ENCODE measurements at places on chromosomes 2 and 18.

DNA sequence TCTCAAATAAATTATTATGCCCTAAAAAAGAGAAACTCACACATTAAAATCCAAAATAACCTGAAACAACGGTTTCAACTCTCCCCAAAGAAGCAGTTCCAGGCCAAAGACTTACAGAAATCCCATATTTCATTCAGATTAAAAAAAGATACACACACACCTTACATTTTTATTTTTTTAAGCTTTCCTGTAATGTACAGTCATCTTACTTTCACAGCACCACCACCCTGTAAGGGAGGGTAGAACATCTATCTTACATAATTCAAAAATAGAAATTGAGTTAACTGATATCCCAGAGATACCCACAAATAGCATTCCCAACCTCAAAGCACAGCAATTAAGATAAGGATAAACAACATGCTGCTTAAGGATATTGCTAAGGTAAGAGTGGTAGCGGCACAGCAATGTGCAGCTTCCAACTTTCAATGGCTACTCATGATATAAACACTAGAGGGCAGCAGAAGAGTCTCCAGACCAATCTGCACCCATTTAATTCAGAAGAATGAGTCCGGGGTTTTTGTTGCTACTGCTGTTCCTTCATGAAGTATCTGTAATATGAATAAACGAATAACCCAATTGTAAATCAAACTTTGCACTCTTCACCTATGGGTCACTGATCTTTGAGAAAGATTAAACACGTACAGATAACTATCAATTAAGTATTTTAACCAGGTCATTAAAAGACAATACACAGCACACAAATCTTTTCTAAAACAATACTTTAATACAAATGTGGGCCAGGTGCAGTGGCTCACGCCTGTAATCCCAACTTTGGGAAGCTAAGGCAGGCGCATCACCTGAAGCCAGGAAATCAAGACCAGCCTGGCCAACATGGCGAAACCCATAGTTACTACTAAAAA, 11.3 kb downstream of the GFPT1 start:
- peak; percentile 38 for DNase-seq

DNA sequence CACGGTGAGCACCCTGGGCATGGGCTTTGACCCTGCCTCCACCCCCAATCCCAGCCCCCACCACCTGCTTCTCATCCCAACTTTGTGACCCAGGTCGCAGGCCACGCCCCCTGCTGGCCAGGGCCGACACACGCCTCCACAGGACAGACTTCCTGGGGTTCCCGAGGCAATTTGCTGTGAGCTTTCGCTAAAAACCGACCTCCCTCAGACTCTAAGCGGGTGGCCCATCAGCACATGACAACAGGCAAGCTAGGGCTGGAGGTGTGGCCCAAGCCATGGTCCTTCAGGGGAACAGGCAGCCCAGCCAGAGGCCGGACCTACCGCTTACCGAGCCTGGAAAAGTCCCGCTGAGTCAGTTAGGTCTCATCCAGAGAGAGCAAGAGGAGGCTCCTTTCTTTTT, 31.9 kb downstream of the C1QL2 start:
- no peak for DNase-seq

DNA sequence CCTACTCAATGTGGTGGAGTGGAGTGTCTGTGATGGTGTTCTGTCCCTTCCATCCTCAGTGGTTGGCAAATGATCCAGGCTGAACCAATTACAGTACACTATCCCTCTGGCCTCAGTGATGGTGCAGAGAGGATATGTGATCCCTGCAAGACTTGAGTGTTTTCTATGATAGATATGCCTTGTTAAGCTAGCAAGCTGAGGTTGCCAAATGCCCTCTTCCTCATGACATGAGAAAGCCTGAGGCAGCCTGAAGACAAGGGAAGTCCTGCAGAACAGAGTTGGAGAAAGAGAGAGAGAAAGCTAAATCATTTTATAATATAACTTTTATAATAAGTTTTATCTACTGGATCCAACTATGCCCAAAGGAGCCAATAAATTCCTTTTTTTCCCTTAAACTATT, 41.6 kb upstream of the GORASP2 start:
- DNase-seq = no peak

GRCh38 chr2:181741756-181742155, 61.4 kb upstream of the NEUROD1 start:
- no peak for DNase-seq

DNA sequence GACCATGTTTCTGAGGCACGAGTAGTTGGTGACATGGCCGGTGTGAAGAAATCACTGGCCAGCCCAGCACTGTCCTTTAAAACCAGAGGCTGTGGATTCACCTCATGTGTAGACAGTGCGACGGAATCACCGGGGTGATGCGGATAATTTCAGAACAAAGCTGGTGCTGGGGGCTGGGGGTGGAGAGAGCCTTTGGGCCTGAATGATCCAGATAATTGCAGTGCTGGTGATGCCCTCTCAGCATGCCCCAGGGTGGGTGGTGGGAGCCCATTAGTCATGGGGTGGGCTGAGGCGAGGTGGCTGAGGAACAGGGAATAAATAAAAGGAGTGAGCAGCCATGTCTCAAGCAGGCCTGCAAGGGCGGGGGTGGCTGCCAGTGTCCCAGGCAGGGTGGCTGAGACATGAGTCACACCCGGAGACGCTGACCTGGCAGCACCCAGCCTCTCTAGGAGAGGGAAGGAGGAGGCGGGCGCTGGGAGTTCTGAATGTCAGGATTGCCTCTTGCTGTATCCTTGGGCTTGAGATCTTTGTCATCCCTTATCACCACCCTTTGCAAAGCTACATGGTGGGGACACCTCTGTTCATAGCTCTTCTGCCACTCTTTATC, 151.1 kb upstream of the MSH6 start:
- DNase-seq = peak; percentile 43

GRCh38 chr18:12231986-12232385, 22.2 kb upstream of the CIDEA start:
- DNase-seq = no peak

DNA sequence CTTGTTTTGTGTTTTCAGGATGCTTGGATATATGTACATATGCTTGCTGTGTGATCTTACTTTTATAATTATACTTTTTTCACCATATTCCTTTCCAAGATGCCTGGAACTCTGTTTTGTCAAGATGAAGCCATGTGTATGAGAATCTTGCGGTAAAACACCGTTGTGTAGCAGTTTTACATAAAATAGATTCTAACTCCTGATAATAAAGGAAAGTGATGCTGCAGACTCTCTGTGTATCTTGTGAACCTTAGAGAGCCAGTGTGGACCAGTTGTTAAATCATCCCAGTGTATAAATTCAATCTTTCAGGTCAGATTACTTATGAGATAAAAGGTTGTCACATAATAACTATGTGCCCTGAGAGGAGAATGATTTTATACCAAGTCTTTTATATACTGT, 12.5 kb upstream of the ITGA4 start:
- no peak for DNase-seq

- no peak for DNase-seq
Measured at GRCh38 chr2:15425712-15426111, 135.4 kb downstream of the NBAS start.

- DNase-seq = no peak
Measured at GRCh38 chr2:235005603-235006259, 53.9 kb downstream of the SH3BP4 start.

- no peak for DNase-seq
Measured at GRCh38 chr2:228703152-228703551, 521.7 kb upstream of the SPHKAP start.

DNA sequence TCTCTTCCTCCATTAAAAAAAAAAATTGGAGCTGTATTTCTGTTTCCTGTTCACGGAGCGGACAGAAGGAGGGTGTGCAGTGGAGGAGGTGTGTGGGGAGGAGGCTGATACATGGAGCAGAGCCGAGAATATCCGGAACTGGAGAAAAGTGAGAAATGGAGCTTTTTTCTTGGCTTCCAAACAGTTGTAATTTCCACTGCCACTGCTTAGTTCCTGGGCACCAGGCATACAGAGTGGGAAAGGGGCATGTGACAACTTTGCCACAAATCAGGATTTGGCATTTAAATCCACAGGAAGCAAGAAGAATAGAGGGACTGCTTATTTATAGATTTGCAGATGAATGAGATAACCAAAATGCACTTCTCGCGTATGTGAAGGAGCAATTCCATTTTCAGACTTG, 71.2 kb downstream of the BCL11A start:
- DNase-seq = no peak

- no peak for DNase-seq
Measured at GRCh38 chr2:151052850-151053660, 208.6 kb downstream of the RBM43 start.

GRCh38 chr18:60067426-60068210, 167.8 kb downstream of the PMAIP1 start:
- DNase-seq = no peak

DNA sequence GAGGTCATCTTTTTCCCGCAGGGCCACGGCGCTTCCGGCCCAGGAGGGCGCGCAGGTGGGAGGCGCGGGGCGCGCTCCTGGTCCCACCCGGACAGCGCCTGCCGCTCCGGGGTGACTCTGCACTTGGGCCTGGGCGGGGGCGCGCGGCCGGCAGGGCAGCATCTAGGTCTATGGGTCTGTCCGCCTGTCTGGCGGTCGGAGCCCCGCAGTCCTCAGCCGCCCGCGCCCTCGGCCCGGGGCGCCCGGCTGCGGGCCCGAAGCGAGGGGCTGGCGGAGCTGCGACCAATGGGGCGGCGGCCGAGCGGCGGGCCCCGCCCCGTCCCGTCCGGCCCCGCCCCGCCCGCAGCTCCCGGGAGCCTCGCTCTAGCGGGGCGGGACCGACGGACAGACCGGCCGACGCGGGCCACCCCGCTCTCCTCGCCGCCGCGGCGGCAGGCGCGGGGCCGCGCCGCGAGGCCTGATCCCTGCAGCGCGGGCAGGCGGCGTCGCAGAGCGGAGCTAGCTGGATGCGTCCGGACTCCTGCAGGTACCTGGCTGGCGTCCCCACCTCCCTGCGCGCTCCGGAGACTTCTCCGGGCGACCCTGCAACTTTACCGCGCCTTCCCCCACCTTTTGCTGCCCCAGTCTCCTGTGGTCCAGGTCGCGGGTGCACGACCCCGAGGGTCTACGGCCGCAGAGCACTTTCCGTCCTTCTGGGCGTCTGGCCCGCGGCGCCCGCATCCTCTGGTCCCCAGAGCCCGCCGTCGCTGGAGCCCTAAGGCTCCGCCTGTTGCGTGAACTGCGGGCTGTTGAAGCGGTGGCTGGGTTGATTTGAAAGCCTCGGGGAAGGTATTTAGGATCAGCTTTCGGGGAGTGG, at the start of gene KCNS3:
TSS of gene KCNS3 (plus strand) at position 387 of the 856 bp plus-strand sequence. CDS start 52,342 bp downstream, outside the sequence.
- peak; percentile 17 for DNase-seq

DNA sequence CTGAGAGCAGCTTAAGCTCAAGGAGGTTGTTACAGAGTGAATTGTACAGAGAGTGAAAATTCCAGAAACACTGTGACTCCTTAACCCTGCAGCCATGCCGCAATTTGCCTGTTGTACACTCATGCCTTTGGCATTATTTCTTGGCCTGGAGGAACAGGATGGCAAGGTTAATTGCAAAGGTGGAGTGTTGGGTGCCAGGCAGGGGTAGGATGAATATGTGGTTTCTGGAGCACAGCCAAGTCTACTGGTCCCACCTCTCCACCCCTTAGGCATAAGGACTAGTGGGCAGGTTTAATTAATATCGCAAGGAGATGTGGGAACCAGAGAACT, 250.2 kb downstream of the LRRTM1 start:
- peak; percentile 92 for DNase-seq
